ENCODE measurements at places on chromosomes 3 and 15.

DNA sequence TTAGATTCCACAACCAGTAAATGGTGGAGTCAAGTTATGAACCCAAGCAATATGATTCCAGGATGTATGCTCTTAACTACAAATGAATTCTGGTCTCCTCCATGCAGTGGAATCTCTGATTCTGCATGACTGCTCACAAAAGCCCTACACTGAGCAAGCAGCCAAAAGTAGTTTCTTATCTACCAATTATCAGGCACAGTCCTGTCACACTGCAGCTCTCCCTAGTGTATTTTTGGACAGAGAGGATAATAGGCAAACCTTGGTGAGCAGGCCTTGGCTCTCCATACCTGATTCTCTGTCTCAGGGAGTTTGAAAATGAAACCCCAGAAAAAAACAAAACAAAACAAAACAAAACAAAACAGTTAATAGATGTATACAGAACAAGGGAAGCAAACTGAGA lies 3.5 kb upstream of the SSR3 start:
- DNase-seq = no peak

- no peak for DNase-seq
These were observed 14.8 kb downstream of the SCAMP2 start for GRCh38 chr15:74858369-74858740.

DNA sequence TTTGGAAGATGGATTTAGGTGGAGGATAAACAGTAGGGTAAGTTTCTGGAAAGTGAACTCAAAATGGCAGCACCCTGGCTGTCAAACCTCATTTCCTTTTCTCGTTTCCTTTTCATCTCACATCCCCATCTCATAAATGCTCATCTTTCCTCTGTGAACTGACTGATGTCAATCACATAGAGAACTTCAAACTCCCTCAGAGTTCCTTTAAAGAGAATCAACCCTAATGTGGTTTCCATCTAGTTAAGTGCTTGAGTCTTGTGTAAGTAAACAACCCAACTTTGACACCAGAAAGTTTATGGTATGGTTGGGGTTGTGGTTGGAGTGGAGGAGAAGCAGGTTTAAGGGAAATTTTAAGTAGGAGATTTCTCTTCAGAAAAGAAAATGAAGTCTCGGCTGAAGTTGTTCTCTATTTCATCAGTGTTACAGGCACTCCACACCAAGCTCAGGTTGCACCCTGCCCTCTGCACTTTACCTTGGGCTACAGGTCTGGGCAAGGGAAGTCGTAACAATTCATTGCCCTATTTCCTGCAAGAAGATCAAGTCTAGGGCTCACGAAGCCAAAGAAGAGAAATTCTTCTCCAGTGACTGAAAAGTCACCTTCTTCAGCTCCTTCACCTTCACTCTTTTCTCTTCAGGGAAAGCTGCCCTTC lies 34.4 kb upstream of the TNIK start:
- DNase-seq = no peak

DNA sequence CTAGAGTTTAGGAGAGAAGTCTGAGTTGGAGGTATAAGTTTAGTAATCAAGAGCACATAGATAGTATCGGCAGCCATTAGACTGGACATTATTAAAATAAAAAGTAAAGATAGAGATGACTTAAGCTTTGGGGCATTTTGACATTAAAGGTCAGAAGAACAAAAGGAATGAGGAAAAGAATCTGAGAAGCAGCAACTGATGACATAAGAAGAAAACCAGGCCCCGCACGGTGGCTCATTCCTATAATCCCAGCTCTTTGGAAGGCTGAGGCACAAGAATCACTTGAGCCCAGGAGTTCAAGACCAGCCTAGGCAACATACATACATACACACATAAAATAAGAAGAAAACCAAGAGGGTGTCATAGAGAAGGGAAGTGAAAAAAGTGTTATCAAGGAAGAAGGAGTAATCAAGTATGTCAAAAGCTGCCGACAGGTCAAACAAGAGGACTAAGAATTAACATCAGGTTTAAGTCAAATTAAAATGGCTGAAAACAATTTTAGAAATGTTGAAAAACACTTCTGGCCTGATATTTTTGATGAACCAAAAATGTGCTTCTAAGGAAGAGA lies 38.9 kb downstream of the ACAP2 start:
- DNase-seq = no peak

DNA sequence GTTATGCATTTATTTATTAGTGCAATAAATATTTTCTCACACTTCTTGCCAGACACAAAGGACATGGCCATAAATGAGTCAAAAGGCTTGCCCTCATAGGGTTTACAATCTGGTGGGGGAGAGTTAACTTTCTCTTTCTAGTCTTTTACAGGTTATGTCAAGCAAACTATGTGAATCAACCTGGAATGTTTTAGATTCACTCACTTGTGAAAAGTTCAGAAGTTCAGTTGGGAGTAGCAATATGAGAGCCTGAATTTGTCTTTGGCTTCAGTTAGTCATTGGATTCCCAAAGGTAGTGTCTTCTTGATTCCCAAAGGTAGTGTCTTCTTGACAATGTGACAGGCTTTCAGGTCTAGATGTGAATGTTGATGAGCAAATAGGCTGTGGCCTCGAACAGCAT lies 264.8 kb downstream of the SOX2 start:
- DNase-seq = no peak

GRCh38 chr3:194267744-194268653 lies 83.1 kb downstream of the CPN2 start:
- DNase-seq = no peak

DNA sequence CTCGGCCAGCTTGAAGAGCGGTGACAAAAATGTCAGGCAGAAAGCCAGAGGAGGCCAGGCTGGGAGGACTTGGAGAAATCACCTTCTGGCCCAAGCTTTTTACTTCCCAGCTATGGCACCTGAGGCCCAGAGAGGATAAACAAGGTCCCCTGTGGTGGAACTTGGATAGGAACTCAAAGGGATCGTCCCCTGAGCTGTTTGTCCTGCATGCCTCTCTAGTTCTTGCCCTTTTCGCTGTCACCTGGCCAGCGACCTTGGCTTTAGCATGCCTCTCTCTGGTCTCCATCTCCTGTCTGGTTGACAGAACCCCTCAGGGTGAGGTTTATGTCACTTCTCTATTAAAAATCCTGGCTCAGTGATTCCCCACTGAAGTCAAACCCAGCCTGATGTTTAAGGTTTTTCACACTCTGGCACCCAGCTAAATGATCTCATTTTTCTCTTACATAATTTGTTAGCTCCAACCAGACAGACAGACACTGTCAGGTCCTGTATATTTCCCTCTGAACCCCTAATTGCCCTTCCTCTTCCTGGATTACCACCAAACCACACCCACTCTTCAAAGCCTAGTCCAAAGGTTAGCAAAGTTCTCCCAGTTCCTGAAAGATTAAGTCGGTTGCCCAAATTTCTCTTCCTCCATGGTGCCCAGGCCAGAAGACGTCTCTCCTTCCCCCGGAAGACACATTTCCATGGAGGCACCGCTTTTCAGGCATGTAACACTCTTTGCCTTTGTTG lies 169.1 kb downstream of the FAM43A start:
- no peak for DNase-seq

- no peak for DNase-seq
These were observed at the start of gene PRR23C for GRCh38 chr3:139044366-139045210. Gene PRR23C, minus strand, starts transcription at chr3:139044892. Its CDS starts 272 bp downstream, at chr3:139044620.

- no peak for DNase-seq
These were observed 41.7 kb downstream of the MYL3 start for GRCh38 chr3:46821553-46821952.

GRCh38 chr15:42577514-42578031 lies 2.2 kb downstream of the STARD9 start:
- DNase-seq = no peak

- peak; percentile 93 for DNase-seq
These were observed at the start of gene ZNF501 for GRCh38 chr3:44729384-44729910. Gene ZNF501, plus strand, starts transcription at chr3:44729635. Its CDS starts 4,787 bp downstream, at chr3:44734422.

GRCh38 chr15:59997070-59997701 lies 6.9 kb upstream of the FOXB1 start:
- peak; percentile 59 for DNase-seq

GRCh38 chr15:40309344-40309862 lies 1.7 kb upstream of the PLCB2 start:
- no peak for DNase-seq

- DNase-seq = no peak
These were observed 3.1 kb downstream of the DMXL2 start for GRCh38 chr15:51619331-51620035.

DNA sequence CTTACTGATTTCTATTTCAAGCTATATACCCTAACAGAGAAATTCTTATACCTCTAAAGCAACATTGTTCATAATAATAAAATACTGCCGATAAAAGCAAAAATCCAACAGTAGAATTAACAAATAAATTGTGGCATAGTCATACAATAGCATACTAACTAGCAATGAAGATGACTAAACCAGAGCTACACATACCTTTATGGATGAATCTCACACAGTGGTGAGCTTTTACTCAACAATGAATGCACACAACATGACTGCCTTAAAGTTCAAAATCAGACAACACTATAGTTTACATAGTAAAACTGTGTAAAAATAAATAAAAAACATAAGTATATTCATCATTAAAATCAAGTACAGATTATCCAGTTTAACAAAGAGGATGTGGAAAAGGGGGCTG lies 99.1 kb downstream of the NR1I2 start:
- no peak for DNase-seq

DNA sequence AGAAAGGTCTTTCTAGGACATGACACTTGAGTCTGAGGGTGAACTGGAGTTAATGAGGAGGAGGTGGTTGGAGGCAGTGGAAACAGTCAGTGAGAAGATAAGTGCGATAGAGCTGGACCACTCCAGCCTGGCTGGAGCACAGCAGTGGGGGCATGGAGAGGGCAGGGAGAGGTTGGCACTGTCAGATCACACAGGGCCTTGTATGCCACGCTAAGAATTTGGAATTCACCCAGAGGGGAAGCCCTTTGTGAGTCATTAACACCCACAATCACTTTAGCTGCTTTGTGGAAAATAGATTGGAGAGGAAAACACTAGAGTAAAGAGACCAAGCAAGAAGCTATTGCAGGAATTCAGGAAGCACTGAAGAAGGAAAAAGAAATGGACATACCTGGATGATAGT lies 83.3 kb downstream of the ZNF621 start:
- DNase-seq = no peak

DNA sequence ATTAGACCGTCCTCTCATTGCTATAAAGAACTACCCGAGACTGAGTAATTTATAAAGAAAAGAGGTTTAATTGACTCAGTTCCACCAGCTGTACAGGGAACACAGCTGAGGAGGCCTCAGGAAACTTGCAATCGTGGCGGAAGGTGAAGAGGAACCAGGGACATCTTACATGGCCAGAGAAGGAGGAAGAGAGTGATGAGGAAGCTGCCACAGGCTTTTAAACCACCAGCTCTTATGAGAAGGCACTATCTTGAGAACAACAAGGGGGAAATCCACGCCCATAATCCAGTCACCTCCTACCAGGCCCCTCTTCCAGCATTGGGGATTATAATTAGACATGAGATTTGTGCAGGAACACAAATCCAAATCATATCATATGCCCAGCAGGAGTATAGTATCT lies 138.5 kb downstream of the ALCAM start:
- no peak for DNase-seq

GRCh38 chr3:102454181-102454580 lies 19.4 kb downstream of the ZPLD1 start:
- no peak for DNase-seq

- no peak for DNase-seq
These were observed 27.1 kb downstream of the CPN2 start for GRCh38 chr3:194323785-194324735.

- no peak for DNase-seq
These were observed 46.6 kb upstream of the GOLGA8J start for GRCh38 chr15:30036036-30036703.

- DNase-seq = peak; percentile 29
These were observed 62.7 kb upstream of the ZNF148 start for GRCh38 chr3:125437631-125438435.

GRCh38 chr3:170159933-170160332 lies 21.6 kb downstream of the PHC3 start:
- DNase-seq = no peak

DNA sequence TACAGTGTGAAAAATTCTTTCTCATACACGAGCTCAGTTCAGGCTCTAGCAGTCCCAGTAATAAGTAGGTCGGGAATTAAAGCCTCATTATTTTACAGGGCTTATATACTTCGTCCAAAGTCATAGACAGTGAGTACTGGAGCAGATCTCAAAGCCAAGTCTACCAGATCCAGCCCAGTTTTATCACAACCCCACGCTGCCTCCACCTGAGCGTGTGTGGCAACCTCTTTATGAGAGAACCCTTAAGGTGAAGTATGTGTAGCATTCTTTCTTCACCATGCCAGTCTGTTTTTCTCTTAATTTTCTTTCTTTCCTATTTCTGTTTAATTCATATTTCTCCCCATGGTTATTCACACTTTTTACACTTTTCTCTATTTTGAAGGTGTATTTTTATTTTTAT lies 574.6 kb upstream of the ARPP21 start:
- no peak for DNase-seq

GRCh38 chr3:195546130-195546560 lies 3.0 kb upstream of the PPP1R2 start:
- DNase-seq = no peak

DNA sequence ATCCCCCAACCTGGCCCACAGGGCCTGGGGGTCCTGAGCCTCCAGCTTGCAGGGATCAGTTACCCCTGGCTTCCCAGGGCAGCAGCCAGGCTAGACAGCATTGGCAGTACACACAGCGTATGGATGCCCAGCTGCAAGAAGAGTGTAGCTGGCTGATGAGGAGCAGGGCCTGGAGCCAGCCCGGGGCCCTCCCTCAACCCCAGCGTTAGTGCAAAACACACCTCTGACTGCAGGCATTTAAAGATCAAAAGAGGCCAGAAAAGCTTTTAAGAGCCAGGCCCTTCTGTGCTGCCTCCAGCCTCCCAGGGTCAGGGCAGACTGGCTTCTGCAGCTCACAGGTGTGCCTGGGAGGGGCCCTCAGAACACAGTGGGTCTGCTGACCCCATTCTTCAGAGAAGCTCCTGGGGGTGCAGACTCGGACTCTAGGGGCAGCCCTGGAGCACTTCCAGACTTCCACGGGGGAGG lies 110.6 kb downstream of the ETFA start:
- no peak for DNase-seq

DNA sequence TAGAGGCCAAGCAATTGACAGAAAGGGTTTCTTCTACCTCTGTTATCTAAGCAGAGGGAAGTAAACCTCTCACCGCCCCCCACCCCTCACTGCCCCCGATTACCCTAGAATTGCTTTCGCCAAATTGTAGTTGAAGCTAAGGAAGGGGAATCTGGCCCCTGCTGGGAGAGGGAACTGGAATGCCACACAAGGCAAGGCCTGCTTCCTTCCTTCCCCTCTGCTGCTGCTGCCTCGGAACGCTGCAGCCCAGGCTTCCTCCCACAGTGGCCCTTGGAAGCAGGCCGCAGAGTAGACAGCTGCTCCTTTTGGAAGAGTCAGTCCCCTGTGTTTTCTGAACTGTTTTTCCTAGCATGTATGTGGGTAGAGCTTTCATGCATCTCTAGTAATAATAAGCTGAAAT lies 21.6 kb downstream of the RLBP1 start:
- DNase-seq = no peak

DNA sequence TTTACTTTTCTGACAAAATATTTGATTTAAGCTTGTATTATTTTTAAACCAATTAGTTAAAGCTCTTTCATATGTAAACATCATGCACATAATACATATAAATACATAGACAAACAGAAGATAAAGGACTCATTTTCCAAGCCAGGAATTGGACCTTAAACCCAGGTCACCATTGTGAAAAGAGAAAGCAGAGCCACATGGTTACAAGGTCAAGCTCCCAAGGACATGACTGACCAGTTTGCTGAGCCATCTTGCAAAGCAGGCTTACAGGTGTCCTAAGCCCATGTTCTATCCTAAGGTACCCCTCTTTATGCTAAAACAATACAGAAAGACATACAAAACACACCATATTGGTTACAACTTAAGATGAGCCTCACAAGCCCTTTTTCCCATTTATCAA lies 50.5 kb upstream of the DNAJC19 start:
- no peak for DNase-seq

- DNase-seq = no peak
These were observed 283.6 kb downstream of the UACA start for GRCh38 chr15:70479785-70480184.
